ENCODE measurements at places on chromosomes 2 and 18.

- no peak for DNase-seq
These were observed 200.4 kb downstream of the MEMO1 start for GRCh38 chr2:31810200-31810917.

DNA sequence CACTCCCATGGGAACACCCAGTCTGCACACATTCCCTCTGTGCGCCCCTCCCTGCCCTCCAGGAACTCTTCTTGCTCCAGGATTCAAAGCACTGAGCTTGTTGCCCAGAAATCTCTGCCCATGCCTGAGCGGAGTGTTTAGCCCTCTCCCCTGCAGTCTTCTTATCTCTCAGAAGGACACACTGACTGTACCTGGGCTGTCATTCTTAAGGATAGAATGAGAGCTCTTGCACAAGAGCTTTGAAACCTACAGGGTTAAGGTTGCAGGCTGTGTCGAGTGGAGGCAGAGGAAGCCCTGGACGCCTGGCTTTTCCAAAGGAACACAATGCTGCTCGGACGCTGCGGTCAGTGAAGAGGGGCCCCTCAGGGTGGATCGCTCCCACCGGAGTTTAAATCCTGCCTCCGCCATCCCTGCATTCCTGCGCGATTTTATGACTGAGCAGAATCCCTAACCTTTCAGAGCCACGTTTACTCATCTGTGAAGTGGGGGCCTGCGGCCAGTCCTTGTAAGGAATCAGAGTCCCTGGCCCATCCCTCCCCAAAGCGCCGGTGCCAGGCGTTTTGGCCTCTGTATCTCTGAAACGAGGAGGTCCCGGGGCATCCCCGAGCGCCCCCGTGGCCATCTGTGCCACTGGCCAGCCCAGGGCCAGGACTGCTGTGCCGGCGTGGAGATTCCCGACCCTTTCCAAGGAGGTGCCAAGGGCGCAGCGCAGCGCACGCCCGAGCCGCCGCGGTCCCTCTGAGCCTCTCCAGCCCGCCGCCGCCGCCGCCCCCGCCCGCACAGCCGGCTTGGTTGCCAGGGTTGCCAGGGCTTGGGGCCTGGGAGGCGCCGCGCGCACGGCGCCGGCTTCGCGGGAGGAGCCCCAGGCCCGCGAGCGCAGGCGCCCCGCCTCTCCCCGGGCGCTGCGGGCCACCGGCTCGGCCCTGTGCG lies 58.9 kb downstream of the FAM168B start:
- DNase-seq: no peak

DNA sequence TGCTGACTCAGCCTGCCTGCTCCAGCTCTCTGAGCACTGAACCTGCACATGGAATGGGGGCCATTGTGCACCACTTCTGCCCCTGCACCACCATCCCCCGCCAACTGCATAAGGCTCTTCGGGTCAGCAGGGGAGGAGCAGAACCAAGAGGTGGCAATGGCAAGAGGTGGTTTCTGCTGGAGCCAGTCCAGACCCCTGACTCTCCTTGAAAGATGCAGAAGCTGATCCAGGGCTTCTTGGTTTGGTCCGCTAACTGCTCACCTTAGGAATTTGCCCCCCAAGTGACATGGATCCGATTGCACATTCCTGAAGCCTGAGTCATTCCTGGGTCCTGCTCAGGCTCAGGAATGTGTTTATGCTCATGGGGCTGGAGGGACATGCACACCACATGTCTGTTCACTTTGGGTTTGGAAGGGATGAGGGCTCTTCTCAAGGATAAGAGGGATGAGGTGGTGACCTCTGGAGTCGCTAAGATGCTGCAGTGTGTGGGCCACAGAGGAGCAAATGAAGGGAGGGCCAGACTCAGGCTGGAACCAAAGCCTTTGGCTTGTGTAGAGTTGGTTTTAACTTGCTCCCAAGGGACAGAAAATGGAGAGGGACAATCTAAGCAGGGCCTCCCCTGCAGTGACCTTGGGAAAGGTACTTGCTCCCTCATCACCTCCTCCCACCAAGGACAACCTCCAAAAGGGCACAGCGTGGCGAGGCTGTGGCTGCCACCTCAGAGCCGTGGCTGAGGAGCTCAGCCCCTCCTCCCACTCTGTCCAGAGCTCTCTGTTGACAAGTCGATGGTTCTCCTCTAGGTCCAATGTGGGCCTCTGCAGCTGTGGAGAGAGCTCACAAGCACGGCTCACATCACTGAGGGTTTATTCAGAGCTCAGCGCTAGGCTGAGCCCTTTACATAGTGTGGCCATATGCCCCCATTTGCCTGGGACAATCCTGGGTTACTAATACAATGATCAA lies 66.2 kb downstream of the HS1BP3 start:
- no peak for DNase-seq

DNA sequence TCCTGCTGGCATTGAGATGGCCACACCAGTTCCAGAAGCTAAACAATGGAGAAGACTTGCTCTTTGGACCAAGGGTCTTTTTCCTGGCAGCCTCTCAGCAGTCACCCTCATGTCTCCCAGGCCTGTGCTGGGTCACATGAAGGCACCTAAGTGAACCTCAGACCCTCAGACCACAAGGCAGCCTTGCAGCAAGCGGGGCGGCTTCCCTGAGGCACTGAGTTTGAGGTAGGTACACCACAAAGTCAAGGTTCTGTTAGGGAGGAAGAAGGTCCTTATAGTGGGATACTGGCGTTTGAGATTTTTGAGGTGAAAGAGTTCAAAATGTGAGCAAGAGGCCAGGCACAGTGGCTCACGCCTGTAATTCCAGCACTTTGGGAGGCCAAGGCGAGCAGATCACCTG lies 8.5 kb upstream of the PRELID3A start:
- DNase-seq: no peak

- no peak for DNase-seq
These were observed 123.0 kb downstream of the ACAA2 start for GRCh38 chr18:49690312-49690711.

DNA sequence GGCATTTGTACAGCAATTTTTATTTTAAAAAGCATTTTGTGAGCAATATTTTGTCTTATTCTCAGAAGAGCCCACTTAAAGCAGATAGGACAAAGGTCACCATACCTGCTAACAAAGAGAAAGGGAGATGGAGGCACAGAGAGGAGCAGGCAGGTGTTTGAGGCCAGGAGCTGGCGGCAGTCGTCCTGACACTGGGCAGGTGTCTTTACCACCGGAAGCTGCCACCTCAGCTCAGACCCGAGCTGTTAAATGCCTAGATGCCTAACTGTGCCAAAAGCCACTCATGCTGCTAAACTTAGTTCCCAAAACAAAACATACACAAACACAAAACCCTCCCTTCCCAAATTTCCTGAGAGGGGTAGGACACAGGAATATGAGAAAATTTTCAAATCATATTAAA lies 120.9 kb downstream of the CNTNAP5 start:
- DNase-seq: no peak

GRCh38 chr2:238574490-238575271 lies 148.0 kb downstream of the ASB1 start:
- no peak for DNase-seq

DNA sequence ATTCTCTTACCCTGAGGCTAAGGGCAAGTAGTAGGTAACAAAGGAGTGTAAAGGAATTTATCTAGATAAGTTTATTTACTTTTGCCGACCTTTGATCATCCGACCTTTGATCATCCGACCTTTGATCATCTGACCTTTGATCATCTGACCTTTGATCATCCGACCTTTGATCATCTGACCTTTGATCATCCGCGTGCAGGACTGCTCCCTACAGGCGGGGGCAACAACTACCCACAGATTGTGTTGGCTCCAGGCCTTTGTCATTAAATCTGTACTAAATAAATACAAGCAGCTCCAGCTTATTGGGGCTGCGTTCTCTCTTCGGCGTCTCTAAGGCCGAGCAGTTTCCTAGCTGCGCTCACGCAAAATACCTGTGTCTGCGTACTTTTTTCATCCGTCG lies 56.6 kb downstream of the ZNF638 start:
- DNase-seq: no peak

DNA sequence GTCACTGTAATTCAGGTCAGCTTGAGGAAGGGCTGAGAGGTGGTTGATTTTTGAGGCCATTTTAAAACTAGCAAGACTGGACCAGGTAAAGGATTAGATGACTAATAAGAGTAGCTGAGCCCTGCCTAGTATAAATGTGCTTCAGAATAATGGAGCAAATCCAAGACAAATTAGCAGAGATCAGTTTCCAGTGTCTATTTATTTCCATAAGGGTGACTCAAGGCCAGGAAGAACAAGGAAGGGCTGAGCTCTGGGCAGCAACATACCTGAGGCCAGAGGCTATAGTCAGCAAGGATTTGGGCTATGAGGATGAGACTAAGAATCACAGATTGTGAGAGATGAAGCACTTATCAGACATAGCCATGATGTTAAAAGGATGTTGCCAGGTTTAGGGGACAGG lies 339.0 kb upstream of the LRRTM1 start:
- no peak for DNase-seq
